ENCODE measurements at places on chromosomes 1 and 21. TPM values are rescaled to one million over a fixed set of nuclear protein-coding genes. Genes with fewer than 3 reads are reported as not detected.

PBX1 gene
- polyA plus RNA-seq = 15.6 TPM

LHX4 gene
- not detected for polyA plus RNA-seq

SELL gene
- 1.1 TPM for polyA plus RNA-seq

ZNF695 gene
- 0.44 TPM for polyA plus RNA-seq

NPPB gene
- 1.0 TPM for polyA plus RNA-seq

CSF1 gene
- 9.8 TPM for polyA plus RNA-seq

UTS2 gene
- polyA plus RNA-seq = not detected

PRUNE1 gene
- 11.7 TPM for polyA plus RNA-seq

SLC16A4 gene
- polyA plus RNA-seq = 2.6 TPM

LCK gene
- 4.1 TPM for polyA plus RNA-seq

AHCTF1 gene
- polyA plus RNA-seq = 6.0 TPM

GRCh38 chr21:41443562-41443961, 17.5 kb downstream of the MX1 start:
- DNase-seq = peak; percentile 20
- no peaks in the 10 kb centered on the region for H3K27me3 ChIP-seq
- no peak overlapping the region for H3K27ac ChIP-seq
- no peak overlapping the region for H3K4me3 ChIP-seq
- no peaks in the 10 kb centered on the region for H3K4me1 ChIP-seq
- peaks cover 100% of the 10 kb centered on the region for H3K36me3 ChIP-seq

DNA sequence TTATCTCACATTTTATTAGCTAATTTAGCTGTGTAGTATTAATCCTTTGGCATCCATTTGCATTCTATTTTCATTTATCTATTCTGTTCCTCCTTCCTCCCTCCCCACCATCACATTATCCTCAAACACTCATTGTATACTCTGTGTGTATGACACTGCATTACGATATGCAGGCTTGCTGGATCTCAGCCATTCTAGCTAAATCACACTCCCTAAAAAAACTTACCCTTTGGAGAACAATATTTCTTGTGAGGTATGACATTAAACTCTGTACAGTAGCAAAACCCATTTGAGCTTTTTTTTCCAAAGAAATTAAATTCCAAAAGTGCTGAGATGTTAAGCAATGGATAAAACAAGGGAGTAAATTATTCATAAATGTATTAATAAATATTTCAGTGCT, 11.4 kb upstream of the RAB3GAP2 start:
- H3K27ac ChIP-seq = no peak overlapping the region
- H3K36me3 ChIP-seq = no peaks in the 10 kb centered on the region
- H3K4me3 ChIP-seq = no peak overlapping the region
- no peaks in the 10 kb centered on the region for H3K27me3 ChIP-seq

GRCh38 chr1:95321531-95321930, 87.5 kb downstream of the RWDD3 start:
- H3K36me3 ChIP-seq = no peaks in the 10 kb centered on the region
- no peak overlapping the region for H3K4me3 ChIP-seq
- no peaks in the 10 kb centered on the region for H3K27me3 ChIP-seq

DNA sequence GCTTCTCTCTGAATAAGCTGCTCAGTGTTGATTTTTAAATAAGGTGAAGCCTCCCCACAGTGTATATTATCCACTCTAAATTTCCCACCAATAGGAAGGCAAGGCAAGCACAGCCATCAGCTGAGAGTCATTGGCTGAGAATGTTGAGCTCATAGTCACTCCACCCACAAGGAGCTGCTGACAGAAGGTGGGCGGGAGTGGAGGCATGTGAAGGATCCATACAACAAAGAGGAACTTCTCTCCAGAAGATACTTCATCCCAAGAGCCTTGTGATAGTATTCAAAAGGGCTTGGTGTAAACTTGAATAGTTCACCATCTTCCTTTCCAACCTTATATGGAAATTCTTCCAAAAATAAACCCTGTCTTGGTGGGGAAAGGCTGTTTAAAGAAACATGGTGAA, 42.8 kb downstream of the SAMD13 start:
- no peak overlapping the region for H3K4me3 ChIP-seq
- no peak for DNase-seq
- H3K27me3 ChIP-seq = no peaks in the 10 kb centered on the region
- H3K4me1 ChIP-seq = no peaks in the 10 kb centered on the region
- no peaks in the 10 kb centered on the region for H3K36me3 ChIP-seq

- no peak overlapping the region for H3K4me3 ChIP-seq
- H3K27ac ChIP-seq = no peak overlapping the region
- H3K36me3 ChIP-seq = peaks cover under 1% of the 10 kb centered on the region
- DNase-seq = no peak
- H3K27me3 ChIP-seq = peaks cover 24% of the 10 kb centered on the region
These were observed 45.2 kb downstream of the WDR4 start for GRCh38 chr21:42833859-42834725.

DNA sequence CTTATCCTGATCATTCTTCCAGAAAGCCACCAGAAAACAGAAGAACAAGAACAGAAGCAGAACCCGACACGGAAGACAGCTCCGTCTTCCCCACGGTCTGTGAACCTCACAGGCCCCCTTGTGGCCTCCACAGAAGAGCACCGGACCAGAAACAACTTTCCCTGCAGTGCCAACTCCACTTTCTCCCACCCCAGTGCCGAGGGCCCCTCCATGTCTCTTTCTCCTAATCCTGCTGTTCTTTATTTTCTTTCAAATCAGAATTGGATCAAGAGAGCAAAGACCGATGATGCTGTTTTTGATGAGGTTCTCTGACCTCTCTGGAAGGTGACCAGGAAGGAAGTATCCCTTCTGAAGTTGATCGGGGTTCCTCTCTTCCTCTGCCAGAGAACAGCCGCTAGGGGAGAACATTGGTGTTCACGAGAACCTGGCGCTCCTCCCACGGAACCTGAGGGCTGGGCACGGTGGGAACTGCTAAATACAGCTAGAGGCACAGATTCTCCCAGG, 58.9 kb upstream of the CTTNBP2NL start:
- no peaks in the 10 kb centered on the region for H3K36me3 ChIP-seq
- H3K4me1 ChIP-seq = no peaks in the 10 kb centered on the region
- H3K27ac ChIP-seq = no peak overlapping the region
- no peak overlapping the region for H3K4me3 ChIP-seq

GRCh38 chr1:6771441-6771769, 13.8 kb upstream of the CAMTA1 start:
- no peak overlapping the region for H3K4me3 ChIP-seq
- no peaks in the 10 kb centered on the region for H3K36me3 ChIP-seq
- no peak overlapping the region for H3K27ac ChIP-seq
- no peak for DNase-seq
- peaks cover 11% of the 10 kb centered on the region for H3K4me1 ChIP-seq

- H3K4me3 ChIP-seq = no peak overlapping the region
- no peaks in the 10 kb centered on the region for H3K27me3 ChIP-seq
- DNase-seq = no peak
- no peaks in the 10 kb centered on the region for H3K36me3 ChIP-seq
- H3K4me1 ChIP-seq = no peaks in the 10 kb centered on the region
- H3K27ac ChIP-seq = no peak overlapping the region
These were observed 490.4 kb downstream of the PTPRC start for GRCh38 chr1:199129247-199129646.

DNA sequence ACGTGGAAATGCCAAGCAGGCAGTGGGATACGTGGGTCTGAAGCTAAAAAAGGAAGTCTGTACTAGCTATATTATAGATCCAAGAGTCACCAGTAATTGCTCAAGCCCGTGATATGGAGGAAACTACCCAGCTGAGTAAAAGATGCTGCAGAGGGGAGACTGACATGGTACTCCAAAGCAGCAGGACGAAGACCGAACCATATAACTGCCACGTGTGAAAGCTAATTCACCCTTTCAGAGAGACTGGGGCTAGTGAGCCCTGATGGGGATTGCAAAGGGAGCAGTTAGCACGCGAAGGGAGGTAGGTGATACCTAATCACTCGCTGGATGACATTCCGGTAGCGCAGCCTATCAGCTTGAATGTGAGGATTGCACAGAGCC, 316 bp downstream of the AP4B1 start:
- H3K27me3 ChIP-seq = no peaks in the 10 kb centered on the region
- peaks cover 8% of the 10 kb centered on the region for H3K4me1 ChIP-seq
- peak overlapping the region; percentile 87 for H3K27ac ChIP-seq
- H3K36me3 ChIP-seq = peaks cover 47% of the 10 kb centered on the region

DNA sequence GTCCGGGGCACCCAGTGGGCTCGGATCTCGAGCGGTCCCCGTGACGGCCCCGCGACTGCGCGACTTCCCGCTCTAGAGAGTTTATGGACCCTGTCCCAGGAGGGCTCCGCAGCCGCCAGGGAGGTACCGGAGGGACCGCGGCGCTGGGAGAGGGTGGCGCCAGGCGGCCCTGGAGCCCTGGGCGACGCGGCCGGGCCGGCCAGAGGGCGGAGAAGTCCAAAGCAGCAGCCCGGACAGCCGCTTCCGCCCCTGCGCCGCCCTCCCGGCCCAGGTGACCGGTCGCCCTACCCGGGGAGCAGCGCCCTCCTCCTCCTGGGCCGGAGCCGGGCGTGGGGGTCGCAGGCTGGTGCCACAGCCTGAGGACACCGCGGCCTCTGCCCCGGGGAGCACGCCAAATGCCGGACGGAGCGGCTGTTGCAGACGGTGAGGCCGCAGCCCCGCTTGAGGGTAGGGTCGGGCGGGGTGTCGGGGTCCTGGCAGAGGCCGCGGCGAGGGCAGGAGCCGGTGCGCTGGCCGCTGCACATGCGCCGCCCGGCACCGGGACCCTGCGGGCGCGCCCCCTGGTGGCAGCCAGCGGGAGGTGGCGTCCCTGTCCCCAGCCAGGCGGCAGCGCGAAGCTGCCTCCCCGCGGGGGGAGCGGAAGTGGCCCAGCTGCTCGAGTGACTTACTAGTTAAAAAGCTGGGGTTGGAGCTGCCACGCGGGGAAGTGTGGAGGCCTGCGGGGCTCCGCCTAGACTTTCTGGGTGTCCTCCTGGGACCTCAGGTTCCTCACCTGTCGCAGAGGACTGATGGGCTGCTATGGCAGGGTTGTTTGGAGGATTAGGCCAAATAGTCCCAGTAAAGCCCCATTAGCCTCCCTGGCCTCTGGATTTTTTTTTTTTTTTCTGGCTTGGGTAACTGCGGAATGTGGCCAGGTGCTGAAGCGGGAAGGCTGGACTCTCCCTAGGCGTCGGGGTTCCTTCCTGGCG, 20.9 kb upstream of the ZNF678 start:
- peak overlapping the region; percentile 73 for H3K27ac ChIP-seq
- peaks cover 21% of the 10 kb centered on the region for H3K4me1 ChIP-seq
- peak; percentile 88 for DNase-seq
- no peaks in the 10 kb centered on the region for H3K36me3 ChIP-seq
- H3K27me3 ChIP-seq = no peaks in the 10 kb centered on the region

GRCh38 chr1:5691795-5692509, 300.3 kb downstream of the NPHP4 start:
- no peaks in the 10 kb centered on the region for H3K36me3 ChIP-seq
- DNase-seq = no peak
- H3K4me1 ChIP-seq = no peaks in the 10 kb centered on the region
- no peaks in the 10 kb centered on the region for H3K27me3 ChIP-seq

DNA sequence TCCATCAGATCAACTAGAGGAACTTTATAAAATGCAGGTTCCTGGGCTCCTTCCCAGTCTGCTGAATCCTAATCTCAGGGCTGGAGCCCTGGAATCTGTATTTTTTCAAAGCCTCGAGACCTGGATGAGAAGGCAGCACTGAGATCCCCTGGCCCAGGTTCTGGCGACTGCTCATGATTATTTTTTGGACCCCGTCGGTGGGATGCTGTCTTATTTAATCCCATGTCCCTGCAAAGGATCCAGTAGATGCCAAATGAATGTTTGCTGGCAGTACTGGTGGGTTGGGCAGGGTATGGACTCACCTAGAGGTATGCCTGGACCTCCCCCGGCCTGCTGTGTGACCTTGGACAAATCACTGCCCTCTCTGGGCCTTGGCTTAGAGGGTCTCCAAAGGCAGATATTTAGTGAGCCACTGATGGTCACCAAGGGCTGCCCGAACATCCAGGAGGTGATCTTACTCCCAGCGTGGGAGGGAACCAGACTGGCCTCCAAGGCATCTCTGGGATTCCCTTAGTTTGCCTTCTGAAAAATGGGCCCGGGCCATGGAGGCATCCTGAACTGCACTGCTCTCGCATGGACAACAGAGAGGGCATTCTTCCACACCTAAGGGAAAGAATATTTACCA, 91.6 kb upstream of the RUNX3 start:
- H3K4me1 ChIP-seq = peaks cover 27% of the 10 kb centered on the region
- H3K27me3 ChIP-seq = peaks cover 35% of the 10 kb centered on the region
- H3K27ac ChIP-seq = peak overlapping the region; percentile 81

Data from stomach (tissue), 19 donors.